ENCODE measurements at places on chromosomes 4 and X.

GRCh38 chr4:26034849-26035248 is 120.8 kb downstream of the SMIM20 start:
- no peak for DNase-seq
- peaks cover under 1% of the 10 kb centered on the region for H3K27me3 ChIP-seq
- H3K36me3 ChIP-seq: no peaks in the 10 kb centered on the region
- no peak overlapping the region for H3K4me3 ChIP-seq
- H3K4me1 ChIP-seq: no peaks in the 10 kb centered on the region
- no peak overlapping the region for H3K27ac ChIP-seq

DNA sequence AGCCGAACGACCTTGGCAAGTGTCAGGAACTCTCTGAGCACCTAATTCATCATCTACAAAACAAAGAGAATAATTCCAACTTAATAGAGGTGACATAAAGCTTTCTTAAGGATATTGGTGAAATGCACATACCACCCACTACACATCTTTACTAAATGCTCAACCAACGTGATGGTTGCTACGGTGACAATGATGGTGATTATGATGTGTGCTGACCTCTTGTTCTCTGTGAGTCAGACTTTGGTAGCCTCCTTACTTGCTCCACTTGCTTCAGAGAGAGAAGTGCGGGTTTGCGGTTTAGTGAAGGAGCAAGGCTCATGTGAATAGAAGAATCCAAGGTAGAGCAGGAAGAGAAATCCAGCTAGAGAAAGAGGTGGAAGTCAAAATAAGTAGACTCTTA is 52.8 kb upstream of the CLNK start:
- H3K27me3 ChIP-seq: no peaks in the 10 kb centered on the region
- no peaks in the 10 kb centered on the region for H3K4me1 ChIP-seq
- H3K4me3 ChIP-seq: no peak overlapping the region

GRCh38 chr4:22650771-22651170 is 42.0 kb upstream of the GBA3 start:
- no peaks in the 10 kb centered on the region for H3K27me3 ChIP-seq
- H3K4me1 ChIP-seq: no peaks in the 10 kb centered on the region
- no peaks in the 10 kb centered on the region for H3K36me3 ChIP-seq
- no peak overlapping the region for H3K4me3 ChIP-seq
- H3K27ac ChIP-seq: no peak overlapping the region

DNA sequence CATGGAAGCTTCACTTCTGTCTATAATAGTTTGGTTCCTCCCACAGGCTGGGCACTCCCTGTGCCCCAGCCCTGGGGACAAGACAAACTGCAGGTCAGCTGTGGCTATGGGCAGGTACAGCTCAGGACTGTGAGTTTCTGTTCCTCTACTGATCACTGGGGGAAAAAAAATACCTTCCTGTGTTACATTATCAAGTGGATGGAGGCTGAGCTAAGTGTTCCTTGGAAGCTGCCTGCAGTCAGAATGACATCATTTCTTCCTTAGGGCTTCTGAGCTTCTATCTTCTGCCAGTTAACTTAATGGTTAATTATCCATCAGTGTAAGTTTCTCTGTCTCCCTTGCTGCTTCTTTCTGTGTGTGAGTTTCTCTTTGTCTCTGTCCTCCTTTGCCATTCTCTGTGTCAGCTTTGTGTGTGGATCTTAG is 4.6 kb downstream of the RAB33A start:
- H3K27me3 ChIP-seq: no peaks in the 10 kb centered on the region
- no peak for DNase-seq
- H3K27ac ChIP-seq: no peak overlapping the region
- no peaks in the 10 kb centered on the region for H3K4me1 ChIP-seq
- H3K4me3 ChIP-seq: no peak overlapping the region
- no peaks in the 10 kb centered on the region for H3K36me3 ChIP-seq

GRCh38 chr4:37528166-37528885 is 157.8 kb downstream of the RELL1 start:
- H3K4me3 ChIP-seq: no peak overlapping the region
- no peak overlapping the region for H3K27ac ChIP-seq
- H3K27me3 ChIP-seq: no peaks in the 10 kb centered on the region
- H3K4me1 ChIP-seq: no peaks in the 10 kb centered on the region
- H3K36me3 ChIP-seq: no peaks in the 10 kb centered on the region

DNA sequence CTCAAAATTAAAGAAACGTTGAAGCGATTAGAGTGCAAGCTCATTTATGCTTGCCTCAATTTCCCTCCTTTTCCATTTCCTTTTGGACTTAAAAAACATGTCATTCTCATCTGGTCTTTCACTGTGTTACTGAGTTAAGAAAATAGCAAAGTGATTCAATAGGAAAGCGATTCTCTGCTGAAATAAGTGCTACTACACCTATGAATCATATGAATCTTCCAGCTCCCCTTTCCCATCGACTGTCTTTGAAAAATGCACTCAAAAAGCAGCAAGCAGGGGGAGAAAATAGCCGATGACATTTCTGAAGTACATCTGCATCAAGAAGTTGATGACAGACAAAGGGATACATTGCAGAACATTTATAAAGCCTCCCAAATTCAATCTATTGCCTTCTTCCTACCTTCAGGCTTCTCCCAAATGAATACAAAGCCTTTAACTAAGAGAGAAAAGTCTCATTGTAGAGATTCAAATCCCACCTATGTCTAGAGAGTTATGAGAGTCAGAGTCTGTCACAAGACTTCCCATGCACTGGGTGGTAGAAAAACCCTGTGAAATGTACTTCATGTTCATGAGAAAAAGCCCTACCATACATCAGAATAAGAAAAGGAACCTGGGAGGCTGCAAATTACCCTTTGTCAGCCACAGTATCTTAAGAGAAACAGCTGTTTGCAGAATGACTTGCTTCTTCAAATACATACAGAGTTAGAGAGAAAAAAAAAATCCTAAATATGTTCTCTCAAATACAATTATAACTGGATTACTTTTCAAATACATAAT is 78.9 kb downstream of the MBNL3 start:
- H3K27me3 ChIP-seq: no peaks in the 10 kb centered on the region
- H3K36me3 ChIP-seq: no peaks in the 10 kb centered on the region
- H3K27ac ChIP-seq: no peak overlapping the region
- DNase-seq: no peak
